ENCODE measurements at places on chromosomes 4 and X.

DNA sequence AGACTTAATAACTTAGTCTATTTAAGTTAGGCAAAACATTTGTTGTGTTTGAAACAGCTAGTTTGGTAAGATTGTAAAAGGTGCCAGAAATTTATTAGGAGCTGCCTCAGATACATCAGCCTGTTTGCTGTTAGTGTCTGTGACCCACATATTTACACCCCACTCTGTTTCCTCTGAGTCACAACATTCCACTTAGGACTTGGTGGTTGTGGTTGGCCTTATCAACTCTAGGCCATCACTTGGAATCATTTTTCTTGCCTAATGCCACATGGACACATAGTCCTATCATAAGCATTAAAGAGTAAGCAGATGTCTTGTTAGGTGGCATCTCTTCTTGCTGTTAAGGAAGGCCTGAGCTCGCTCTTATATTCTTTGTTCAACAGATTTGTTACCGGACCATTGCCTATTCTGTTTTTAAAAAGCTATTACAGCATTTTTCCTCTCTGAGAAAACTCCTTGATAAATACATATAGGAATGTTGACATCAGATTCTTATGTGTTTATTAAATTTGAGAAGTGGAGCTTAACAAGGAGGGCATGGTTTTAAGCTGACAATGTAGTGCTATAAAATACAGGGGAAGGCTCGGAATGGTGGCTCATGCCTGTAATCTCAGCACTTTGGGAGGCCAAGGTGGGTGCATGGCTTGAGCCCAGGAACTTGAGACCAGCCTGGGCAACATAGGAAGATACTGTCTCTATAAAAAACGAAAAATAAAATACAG lies 51.2 kb upstream of the PGRMC2 start:
- no peak for DNase-seq

- DNase-seq: no peak
Measured at GRCh38 chr4:144648042-144648441, 2.1 kb downstream of the HHIP start.

DNA sequence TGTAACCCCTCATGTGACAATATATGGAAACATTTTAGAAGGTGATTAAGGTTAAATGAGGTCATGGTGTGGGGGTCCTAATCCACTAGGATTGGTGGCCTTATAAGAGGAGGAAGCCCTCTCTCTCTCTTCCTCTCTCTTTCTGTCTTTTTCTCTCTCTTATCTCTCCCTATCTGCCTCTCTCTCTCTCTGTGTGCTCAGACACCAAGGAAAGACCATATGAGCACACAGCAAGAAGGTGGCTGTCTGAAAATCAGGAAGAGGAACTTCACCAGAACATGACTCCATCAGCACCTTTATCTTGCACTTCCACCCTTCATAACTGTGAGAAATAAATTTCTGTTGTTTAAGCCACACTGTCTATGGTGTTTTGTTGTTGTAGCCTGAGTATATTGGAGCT lies 1472.2 kb downstream of the PCDH7 start:
- no peak for DNase-seq

DNA sequence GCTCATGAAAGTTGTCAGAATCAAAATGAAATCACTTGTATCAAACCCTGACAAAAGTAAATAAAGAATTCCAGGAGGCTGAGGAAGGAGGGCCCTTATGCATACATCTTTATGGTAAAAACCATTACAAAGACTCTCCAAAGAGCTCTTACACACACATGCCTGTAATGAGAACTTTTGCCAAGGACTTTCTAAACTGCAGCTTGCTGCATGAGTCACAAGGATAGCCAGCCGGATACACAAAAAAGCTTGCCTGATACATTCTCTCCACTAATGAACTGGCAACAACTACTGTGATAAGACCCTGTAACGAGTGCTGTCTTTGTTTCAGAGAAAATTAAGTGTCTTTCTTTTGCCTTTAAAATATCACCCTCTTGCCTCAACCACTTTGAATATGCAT lies 618.1 kb downstream of the PPP4R3C start:
- no peak for DNase-seq

- no peak for DNase-seq
Measured at GRCh38 chr4:110621328-110621812, 1.5 kb downstream of the PITX2 start.

- no peak for DNase-seq
Measured at GRCh38 chrX:35800474-35800873, 2.3 kb downstream of the MAGEB16 start.

- no peak for DNase-seq
Measured at GRCh38 chr4:65973186-65973585, 302.9 kb upstream of the EPHA5 start.

DNA sequence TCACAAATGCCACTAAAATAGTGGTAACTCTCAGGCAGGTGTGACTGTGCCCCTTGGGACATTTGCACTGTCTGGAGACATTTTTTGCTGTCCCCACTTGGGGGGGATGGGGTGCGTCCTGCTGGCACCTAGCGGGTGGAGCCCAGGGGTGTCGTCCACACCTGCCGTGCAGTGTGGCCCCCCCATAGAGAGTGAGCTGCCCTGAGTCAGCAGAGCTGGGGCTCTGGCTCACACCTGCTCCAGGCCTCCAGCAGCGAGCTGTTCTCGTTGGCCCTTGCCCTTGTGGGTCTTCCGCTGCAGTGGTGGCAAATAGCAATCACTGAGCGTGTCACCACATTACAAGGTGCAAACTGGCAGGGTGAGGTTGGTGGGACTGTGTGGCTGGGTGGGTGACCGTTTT lies 64.6 kb downstream of the CLDN34 start:
- DNase-seq: no peak

DNA sequence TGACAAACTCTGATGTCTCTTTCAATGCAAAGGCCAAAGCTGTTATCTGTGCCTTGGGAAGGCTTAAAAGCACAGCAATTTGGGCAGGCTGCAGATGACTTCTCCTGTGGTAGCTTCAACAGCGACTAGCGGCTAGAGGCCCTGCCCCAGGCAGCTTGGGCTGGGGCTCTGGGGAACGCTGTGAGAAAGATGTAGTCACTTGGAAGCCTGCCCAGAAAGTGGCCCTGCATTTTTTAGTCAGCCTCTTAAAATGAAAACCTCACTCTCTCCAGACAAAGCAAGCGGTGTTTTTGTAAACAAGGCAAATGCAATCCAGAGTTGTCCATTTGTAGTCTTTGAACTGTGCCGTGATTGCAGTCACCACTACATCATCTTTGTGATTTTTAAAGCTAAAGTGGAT lies 27.5 kb downstream of the PCYT1B start:
- no peak for DNase-seq

DNA sequence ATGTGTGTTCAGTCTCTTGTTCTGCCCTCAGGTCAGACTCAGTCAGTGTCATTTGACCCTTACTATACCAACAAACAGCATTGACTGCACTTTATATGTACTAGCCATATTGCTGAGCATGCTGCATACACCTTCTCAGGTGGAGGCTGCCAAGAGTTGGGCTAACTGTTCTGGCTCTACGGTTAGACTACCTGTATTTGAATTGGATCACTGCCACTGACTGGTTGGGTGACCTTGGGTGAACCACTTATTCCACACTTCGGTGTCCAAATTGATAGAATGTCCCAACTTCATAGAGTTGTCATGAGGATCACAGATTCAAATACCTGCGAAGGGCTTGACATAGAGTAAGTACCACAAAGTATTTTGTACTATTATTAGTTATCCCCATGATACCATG lies 91.2 kb upstream of the GPR50 start:
- DNase-seq: no peak

DNA sequence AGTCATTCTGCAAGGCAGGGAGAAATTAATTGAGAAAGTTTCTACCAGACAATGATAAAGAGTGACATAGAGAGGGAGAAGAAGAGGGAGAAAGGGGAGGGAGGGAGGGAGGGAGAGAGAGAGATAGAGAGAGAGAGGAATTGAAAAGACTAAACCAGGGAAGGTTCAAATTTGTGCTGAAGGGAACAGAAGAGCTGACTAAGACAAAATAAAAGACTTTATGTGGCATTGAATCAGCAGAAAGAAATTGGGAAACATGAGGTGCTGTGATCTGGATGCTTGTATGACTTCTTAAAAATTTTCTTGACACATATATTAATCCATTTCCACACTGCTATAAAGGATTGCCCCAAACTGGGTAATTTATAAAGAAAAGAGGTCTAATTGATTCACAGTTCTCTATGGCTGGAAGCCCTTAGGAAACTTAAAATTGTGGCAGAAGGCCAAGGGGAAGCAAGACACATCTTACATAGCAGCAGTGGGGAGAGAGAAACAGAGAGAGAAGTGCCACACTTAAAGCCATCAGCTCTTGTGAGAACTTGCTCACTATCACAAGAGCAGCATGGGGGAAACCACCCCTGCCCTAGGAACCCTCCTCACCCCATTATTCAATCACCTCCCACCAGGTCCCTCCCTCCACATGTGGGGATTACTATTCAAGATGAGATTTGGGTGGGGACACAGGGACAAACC lies 13.5 kb upstream of the CXCL6 start:
- DNase-seq: no peak

DNA sequence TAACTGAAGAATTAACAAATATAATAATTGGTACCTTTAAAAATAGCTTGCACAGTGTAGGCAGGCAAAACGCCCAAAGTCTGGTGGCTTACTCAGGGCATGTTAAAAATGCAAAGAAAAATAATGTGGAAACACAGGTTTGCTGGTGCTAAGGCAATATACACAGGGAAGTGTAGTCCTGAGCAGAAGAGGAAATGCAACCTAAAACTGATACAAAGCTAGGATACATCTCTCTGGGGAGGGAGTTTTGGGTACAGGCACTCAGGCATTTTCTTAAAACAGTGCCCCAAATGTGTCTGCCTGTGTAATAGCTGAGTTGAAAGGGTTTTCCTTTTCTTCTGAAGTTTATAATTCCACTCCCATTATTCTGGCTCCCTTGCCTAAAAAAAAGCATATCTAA lies 47.4 kb downstream of the TMPRSS11E start:
- DNase-seq: no peak

- DNase-seq: no peak
Measured at GRCh38 chrX:74493806-74494205, 72.5 kb downstream of the SLC16A2 start.

GRCh38 chrX:56833626-56834025 lies 104.6 kb downstream of the NBDY start:
- no peak for DNase-seq

GRCh38 chrX:11792461-11793421 lies 34.7 kb downstream of the MSL3 start:
- peak; percentile 23 for DNase-seq

GRCh38 chr4:186829740-186830449 lies 106.2 kb upstream of the FAT1 start:
- DNase-seq: no peak

- no peak for DNase-seq
Measured at GRCh38 chr4:657834-658667, 16.0 kb downstream of the ATP5ME start.

DNA sequence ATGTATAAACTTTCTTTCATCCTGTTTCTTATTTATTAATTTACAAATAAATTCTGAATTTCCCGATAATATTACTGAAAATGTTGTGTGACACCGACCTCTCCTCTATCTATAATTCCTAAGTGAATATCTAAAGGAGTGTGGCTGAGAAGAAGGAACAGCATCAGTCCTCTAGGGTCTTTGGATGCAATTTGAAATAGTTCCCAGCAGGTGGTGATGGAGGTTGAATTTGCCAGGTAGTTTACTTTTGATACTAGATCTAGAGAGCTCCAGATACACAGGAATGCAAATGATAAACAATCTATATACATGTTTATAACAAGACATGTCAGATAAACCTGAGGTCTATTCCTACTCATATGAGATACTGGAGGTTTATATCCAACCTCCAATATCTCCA lies 305.4 kb downstream of the PCDH18 start:
- DNase-seq: no peak

GRCh38 chr4:156169011-156169410 lies 215.3 kb upstream of the CTSO start:
- DNase-seq: no peak

- no peak for DNase-seq
Measured at GRCh38 chr4:113371111-113371510, 321.7 kb downstream of the ANK2 start.

DNA sequence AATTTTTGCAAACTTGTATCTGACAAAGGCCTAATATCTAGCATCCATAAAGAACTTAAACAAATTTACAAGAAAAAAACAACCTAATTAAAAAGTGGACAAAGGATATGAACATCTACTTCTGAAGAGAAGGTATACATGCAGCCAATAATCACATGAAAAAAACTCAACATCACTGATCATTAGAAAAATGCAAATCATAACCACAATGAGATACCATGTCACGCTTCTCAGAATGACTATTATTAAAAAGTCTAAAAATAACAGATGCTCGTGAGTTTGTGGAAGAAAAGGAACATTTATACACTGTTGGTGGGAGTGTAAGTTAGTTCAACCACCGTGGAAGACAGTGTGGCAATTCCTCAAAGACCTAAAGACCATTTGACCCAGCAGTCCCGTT lies 24.0 kb downstream of the CEP44 start:
- no peak for DNase-seq

DNA sequence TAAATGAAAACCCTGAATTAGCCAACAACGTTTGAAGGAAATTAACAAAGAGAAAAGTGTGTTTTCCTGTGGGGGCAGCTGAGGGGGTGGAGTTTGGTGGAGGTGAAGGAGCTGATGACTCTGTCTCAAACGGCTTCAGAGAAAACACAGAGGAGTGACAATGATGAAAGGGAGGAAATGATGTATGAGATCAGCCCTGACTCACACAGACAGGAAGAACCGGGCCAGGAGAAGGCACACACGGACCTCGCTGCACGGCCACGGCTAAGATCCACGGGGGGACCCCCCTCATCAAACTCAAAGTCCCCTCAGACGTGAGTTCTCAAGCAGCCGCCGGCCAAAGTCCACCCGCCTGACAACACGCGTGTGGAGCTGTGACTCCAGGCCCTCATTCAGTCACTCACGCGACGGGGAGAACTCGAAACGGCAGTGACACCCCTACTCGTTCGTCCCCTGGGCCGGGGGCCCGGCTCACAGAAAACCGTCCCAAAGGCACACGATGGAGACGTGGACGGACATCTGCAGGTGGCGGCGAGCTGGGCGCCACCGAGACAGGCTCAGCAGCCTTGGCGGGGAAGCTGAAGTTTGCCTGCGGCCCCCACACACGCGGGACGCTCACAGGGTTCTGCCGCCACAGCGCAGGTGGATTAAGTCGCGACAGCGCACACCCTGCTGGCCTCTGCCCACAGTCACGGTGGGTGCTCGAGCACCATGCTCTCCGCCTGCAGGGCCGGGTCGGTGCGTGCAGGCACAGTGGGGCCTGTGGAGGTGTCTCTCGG lies 28.8 kb downstream of the PPP2R3B start:
- DNase-seq: peak; percentile 25

DNA sequence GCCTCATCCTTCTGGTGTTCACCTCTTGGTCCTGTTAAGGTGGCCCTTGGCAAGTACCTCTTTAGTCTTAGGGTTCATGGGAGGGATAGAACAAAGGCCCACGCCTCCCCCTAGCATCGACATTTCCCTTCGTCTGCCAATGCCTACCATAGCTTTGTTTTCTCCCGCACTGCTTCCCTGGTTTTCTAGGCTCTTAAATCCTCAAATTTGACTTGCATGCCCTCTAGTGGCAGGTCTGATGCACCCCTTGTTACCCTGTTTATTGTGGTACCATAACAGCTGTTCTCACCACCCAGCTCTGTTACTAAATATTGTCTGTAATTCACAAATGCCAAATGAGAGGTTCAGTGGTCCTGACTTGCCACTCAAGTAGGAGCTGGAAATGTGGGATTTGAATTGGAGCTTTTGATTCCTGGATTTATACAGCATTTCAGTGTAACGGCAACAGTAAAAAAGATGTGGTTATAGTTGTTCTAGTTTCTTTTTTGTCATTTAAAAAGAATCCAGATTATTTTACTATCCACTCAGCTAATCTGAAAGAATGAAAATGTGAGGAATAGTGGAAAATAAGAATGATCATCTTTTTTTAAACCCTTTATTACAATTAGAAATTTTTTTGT lies 100.1 kb downstream of the REPS2 start:
- peak; percentile 15 for DNase-seq

Data from stimulated activated CD8-positive, alpha-beta memory T cell treated with anti-CD3 and anti-CD28 coated beads, Interleukin-12 subunit alpha, Interleukin-12 subunit beta, amount 100 ng/mL, for 1 hour (primary cell).